ENCODE measurements at places on chromosomes 2 and 18. TPM values are rescaled to one million over a fixed set of nuclear protein-coding genes. Genes with fewer than 3 reads are reported as not detected.

- DNase-seq: no peak
These were observed 167.1 kb upstream of the TRIB2 start for GRCh38 chr2:12549641-12550040.

GRCh38 chr18:9751371-9752031 lies 43.4 kb downstream of the RAB31 start:
- no peak for DNase-seq

DNA sequence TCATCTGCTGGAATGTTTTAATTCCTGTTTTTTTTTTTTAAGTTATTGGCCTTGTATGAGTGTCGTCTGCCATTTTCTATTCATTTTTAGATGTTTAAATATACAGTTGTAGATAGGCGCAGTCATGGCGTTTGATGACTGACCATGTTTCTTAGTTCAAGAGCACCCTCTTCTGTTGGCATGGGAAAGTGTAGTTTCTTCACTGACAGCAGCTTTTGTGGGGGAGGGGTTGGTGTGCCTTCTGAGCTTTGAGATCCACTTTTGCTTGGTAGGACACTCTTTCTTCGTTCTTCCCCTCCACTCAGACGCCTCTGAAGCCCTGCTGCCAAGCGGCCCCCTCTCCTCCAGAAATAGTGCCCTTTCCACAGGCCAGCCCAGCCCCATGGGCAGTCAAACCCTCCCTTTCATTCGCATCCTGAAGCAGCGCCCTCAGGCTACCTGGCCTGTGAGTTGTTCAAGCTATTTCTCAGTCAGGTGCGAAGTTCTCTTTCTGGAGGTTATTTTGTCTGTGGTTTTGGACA lies 492.0 kb downstream of the TNS1 start:
- DNase-seq: peak; percentile 77

- DNase-seq: peak; percentile 31
These were observed 48.6 kb downstream of the GYPC start for GRCh38 chr2:126704434-126705160.

GRCh38 chr2:10004836-10005235 lies 38.5 kb upstream of the KLF11 start:
- no peak for DNase-seq

Gene SPATA3
- not detected for polyA plus RNA-seq

Data from left lung (tissue), 14 donors.